HFFc6 (cell line): ENCODE measurements at places on chromosomes 5 and 9. TPM values are rescaled to one million over a fixed set of nuclear protein-coding genes. Genes with fewer than 3 reads are reported as not detected.

DNA sequence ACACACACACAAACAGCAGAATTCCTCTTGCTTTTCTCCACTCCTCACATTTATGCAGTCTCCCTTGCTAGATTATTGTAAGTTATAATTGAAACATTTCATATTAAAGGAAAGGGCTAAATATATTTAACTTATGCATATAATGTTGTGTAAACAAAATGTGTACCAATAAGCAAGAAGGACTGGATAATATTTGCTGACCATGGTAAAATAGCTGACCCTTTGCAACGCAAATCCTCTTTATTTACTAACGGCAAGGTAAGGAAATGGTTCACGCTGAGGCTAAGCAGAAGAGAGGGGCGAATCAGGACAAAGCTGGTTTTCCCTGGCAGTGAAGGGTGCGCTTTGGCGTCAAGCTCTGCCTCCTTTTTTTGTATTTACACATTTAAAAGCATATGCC is 154.2 kb upstream of the IRX4 start:
- H3K36me3 ChIP-seq = no peaks in the 10 kb centered on the region
- H3K27ac ChIP-seq = no peak overlapping the region
- H3K27me3 ChIP-seq = peaks cover 11% of the 10 kb centered on the region
- DNase-seq = no peak
- H3K4me3 ChIP-seq = no peak overlapping the region
- H3K4me1 ChIP-seq = no peaks in the 10 kb centered on the region

DNA sequence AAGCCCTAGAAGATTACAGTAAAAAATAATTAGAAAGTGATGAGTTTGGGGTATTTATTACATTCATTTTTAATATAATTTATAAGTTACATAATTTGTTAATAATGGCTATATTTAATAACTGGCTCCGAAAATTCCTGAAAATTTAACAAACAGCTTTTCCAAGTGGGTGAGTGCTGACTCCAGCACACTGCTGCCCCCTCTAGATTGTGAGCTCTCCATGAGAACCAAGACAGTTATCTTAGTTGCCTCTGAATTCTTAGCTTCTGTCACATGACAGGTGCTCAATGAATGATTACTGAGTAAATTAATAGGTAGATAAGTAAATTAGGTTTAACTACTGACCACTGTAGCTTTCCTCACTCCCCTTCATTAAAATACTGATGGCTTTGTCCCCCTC is 7.8 kb downstream of the KLHL3 start:
- H3K36me3 ChIP-seq = no peaks in the 10 kb centered on the region
- H3K4me1 ChIP-seq = peaks cover 17% of the 10 kb centered on the region
- H3K27ac ChIP-seq = no peak overlapping the region
- no peak for DNase-seq

Gene IFNB1
- not detected in 3 replicates for total RNA-seq

Gene SH3TC2
- total RNA-seq = 10.8 to 13.2 TPM (median 12.9 TPM) in 3 replicates

Gene SPINK1
- not detected in 3 replicates for total RNA-seq

Gene PCDHGA12
- 8.0 to 19.4 TPM (median 8.8 TPM) in 3 replicates for total RNA-seq

Gene SLC25A2
- total RNA-seq = not detected in 3 replicates
